ENCODE measurements at places on chromosomes 6 and 20. TPM values are rescaled to one million over a fixed set of nuclear protein-coding genes. Genes with fewer than 3 reads are reported as not detected.

GRCh38 chr6:15796844-15797243 is 134.0 kb upstream of the DTNBP1 start:
- H3K4me1 ChIP-seq, result no peaks in the 10 kb centered on the region
- H3K36me3 ChIP-seq, result no peaks in the 10 kb centered on the region
- no peak overlapping the region for H3K4me3 ChIP-seq

DNA sequence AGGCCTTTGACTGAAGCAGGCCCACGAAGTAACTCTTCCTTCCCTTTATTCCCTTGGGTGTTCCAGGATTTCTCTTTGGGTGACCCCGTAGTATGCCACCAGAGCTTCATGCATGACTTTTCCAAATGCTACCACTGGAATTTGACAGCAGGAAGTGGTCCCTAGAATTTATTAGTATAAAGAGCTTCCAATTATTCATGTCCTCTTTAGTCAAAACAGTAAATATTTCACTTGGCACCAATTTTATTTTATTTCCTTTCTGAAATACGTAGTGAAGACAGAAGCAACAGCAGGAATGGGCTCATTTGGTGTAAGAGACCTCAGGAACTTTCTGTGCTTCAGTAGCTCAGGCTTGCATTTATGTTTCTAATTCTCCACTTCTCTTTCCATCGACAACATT is 151.3 kb downstream of the LCA5 start:
- no peaks in the 10 kb centered on the region for H3K27me3 ChIP-seq
- H3K36me3 ChIP-seq, result no peaks in the 10 kb centered on the region
- DNase-seq, result no peak
- no peak overlapping the region for H3K27ac ChIP-seq
- no peak overlapping the region for H3K4me3 ChIP-seq

- H3K27me3 ChIP-seq, result no peaks in the 10 kb centered on the region
- no peak for DNase-seq
- no peak overlapping the region for H3K27ac ChIP-seq
- H3K4me1 ChIP-seq, result no peaks in the 10 kb centered on the region
These were observed 23.1 kb downstream of the OSTM1 start for GRCh38 chr6:108051481-108051880.

GRCh38 chr6:130326496-130326895 is 39.3 kb upstream of the TMEM200A start:
- H3K36me3 ChIP-seq, result no peaks in the 10 kb centered on the region
- no peaks in the 10 kb centered on the region for H3K27me3 ChIP-seq
- no peak overlapping the region for H3K27ac ChIP-seq

The SPATS1 gene
- total RNA-seq, result not detected

The CRISP3 gene
- total RNA-seq, result 1.1 TPM

GRCh38 chr20:49340161-49340966 is 62.5 kb upstream of the ZNFX1 start:
- no peaks in the 10 kb centered on the region for H3K27me3 ChIP-seq
- H3K27ac ChIP-seq, result no peak overlapping the region
- no peaks in the 10 kb centered on the region for H3K4me1 ChIP-seq
- H3K36me3 ChIP-seq, result no peaks in the 10 kb centered on the region

- no peak overlapping the region for H3K27ac ChIP-seq
- no peak for DNase-seq
- H3K27me3 ChIP-seq, result no peaks in the 10 kb centered on the region
- H3K36me3 ChIP-seq, result no peaks in the 10 kb centered on the region
- H3K4me3 ChIP-seq, result no peak overlapping the region
These were observed 464.6 kb downstream of the CDKAL1 start for GRCh38 chr6:20998748-20999448.

The RHAG gene
- not detected for total RNA-seq

The ZNF311 gene
- 0.42 TPM for total RNA-seq

GRCh38 chr6:169940481-169941271 is 189.3 kb downstream of the ERMARD start:
- H3K4me3 ChIP-seq, result no peak overlapping the region
- H3K27ac ChIP-seq, result no peak overlapping the region
- H3K4me1 ChIP-seq, result no peaks in the 10 kb centered on the region
- no peak for DNase-seq

GRCh38 chr20:15445056-15445840 is 1107.8 kb upstream of the FLRT3 start:
- no peaks in the 10 kb centered on the region for H3K4me1 ChIP-seq
- H3K27ac ChIP-seq, result no peak overlapping the region
- DNase-seq, result no peak
- no peaks in the 10 kb centered on the region for H3K27me3 ChIP-seq
- no peak overlapping the region for H3K4me3 ChIP-seq
- H3K36me3 ChIP-seq, result no peaks in the 10 kb centered on the region

DNA sequence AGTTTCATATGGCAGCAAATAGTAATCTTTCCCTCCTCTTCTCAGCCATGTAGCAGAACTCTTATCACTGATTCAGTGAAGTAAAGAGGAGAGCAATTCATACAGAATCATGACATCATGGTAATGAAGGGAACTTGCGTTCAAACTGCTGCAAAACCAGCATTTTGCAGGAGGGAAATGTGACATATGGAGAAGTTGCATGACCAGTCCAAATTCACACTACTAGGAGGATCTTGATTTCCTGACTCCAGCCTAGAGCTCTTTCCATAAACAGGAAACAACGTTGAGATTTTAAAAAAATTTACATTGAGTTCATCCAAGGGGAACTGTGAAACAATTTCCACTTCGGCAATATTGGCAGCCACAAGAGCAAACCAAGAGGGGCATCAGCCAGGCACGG is 63.8 kb downstream of the MBOAT1 start:
- no peak for DNase-seq
- no peaks in the 10 kb centered on the region for H3K36me3 ChIP-seq
- H3K27ac ChIP-seq, result no peak overlapping the region
- no peak overlapping the region for H3K4me3 ChIP-seq

GRCh38 chr6:22024973-22025467 is 271.8 kb downstream of the PRL start:
- no peaks in the 10 kb centered on the region for H3K4me1 ChIP-seq
- no peak overlapping the region for H3K4me3 ChIP-seq
- no peaks in the 10 kb centered on the region for H3K36me3 ChIP-seq
- H3K27ac ChIP-seq, result no peak overlapping the region

The CNR1 gene
- 0.14 TPM for total RNA-seq

The LY6G5B gene
- total RNA-seq, result 5.9 TPM

The ABHD16B gene
- total RNA-seq, result not detected

The DEFB132 gene
- total RNA-seq, result not detected

DNA sequence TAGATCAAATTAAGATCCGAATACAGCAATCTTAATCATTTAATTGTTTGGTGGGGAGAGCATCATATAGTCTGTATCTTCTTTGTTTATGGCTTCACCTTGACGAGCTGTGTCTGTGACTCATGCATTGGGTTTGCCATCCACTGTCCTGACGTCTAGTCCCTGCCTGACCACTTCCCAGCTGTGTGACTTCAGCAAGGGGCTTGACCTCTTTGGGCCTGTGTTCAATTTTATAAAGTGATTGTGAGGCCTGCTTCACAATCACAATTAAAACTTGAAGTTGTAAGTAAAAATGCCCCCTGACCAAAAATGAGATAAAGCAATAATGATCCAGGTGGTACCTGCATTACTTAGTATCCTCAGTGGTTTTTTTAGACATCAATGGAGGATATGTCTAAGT is 209.2 kb downstream of the ZNF217 start:
- no peaks in the 10 kb centered on the region for H3K4me1 ChIP-seq
- H3K4me3 ChIP-seq, result no peak overlapping the region
- no peak overlapping the region for H3K27ac ChIP-seq
- no peaks in the 10 kb centered on the region for H3K36me3 ChIP-seq
- DNase-seq, result no peak

The TSPO2 gene
- total RNA-seq, result 0.25 TPM

DNA sequence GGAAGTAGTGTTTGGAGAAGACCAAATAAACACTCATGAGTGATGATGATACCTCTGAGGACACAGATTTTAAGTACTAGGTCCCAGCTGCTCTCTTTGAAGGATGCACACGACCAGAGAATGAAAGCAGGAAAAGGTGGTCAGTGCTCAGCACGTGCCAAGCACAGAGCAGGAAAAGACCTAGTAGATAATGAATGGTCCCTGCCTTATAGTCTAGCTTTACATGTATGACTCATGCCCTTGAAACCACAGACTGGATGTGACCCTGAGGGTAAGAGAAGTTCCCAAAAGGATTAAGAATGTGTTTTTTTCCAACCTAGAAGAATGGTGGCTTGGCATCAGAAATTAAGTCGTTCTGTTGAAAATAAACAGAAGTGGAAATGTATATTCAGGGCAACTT is 2.8 kb upstream of the MC3R start:
- H3K27me3 ChIP-seq, result peaks cover 14% of the 10 kb centered on the region
- H3K4me1 ChIP-seq, result no peaks in the 10 kb centered on the region
- no peak overlapping the region for H3K27ac ChIP-seq
- H3K36me3 ChIP-seq, result no peaks in the 10 kb centered on the region
- DNase-seq, result no peak

GRCh38 chr6:34110610-34111009 is 35.3 kb downstream of the GRM4 start:
- H3K27me3 ChIP-seq, result no peaks in the 10 kb centered on the region
- H3K36me3 ChIP-seq, result no peaks in the 10 kb centered on the region
- no peak for DNase-seq
- H3K27ac ChIP-seq, result no peak overlapping the region
- no peaks in the 10 kb centered on the region for H3K4me1 ChIP-seq

All from liver (tissue), 10 donors.